Endodermal cell (in vitro differentiated cells): ENCODE measurements at places on chromosomes 13 and 19. TPM values are rescaled to one million over a fixed set of nuclear protein-coding genes. Genes with fewer than 3 reads are reported as not detected.

The LILRB2 gene
- total RNA-seq, result not detected in 2 replicates

The ZNF628 gene
- 11.3 and 12.6 TPM in 2 replicates for total RNA-seq

The PSG5 gene
- not detected in 2 replicates for total RNA-seq

The ZNF534 gene
- 0.43 and 0.62 TPM in 2 replicates for total RNA-seq

The BCAM gene
- total RNA-seq, result 59.9 and 62.9 TPM in 2 replicates
